Epithelial cell of proximal tubule (primary cell): ENCODE measurements at places on chromosomes 5 and 9.

GRCh38 chr5:2536632-2537377 is 214.7 kb downstream of the IRX2 start:
- no peak for DNase-seq

DNA sequence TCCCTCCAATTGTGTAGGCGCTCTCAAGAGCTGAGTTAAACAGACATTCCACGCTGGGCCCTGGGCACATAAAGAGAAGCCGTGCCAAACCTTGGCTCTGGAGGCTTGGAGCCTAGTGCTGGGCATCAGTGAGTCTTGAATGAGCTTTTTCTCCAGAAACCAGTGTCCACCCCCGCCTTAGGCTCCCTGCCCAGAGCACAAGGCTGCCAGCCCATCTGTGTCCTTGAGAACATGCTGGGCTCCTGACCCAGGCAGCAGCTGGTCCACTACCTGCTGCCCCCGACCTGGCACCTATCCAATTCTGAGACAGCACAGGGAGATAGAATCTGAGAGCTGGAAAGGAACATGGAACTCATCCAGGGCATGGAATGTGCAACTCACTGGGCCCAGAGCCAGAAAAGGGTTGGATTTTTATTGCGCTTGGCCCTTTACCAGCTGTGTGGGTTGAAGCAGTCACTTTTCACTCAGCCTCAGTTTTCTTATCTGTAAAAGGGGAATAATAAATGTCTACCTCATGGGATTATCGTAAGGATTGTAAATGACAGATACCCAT is 92.4 kb upstream of the CPLX2 start:
- DNase-seq, result peak; percentile 9

GRCh38 chr5:131747180-131748105 is 49.4 kb downstream of the FNIP1 start:
- no peak for DNase-seq

GRCh38 chr9:108290839-108291585 is 564.8 kb downstream of the ACTL7B start:
- no peak for DNase-seq

GRCh38 chr5:144072518-144072927 is 97.9 kb downstream of the YIPF5 start:
- DNase-seq, result no peak

GRCh38 chr5:175897285-175897684 is 25.9 kb downstream of the CPLX2 start:
- no peak for DNase-seq

GRCh38 chr9:91942201-91942600 is 7.8 kb downstream of the ROR2 start:
- DNase-seq, result no peak

DNA sequence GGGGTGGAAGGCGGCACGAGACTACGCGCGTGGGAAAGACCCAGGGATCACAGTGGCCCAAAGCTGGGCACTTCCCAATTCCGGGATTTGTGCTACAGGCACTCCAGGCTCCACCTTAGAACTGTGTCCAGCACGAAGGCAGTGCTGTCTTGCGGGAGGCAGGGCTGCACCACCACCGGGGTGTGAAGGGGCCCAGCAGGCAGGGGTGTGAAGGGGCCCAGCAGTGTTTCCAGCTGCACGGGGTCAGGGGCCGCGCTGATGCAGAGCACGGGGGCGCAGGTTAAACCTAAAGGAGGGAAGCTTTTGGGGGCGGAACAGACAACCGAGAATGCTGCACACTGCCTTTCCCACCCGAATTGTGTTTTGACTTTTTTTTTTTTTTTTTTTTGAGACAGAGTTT is 1.1 kb upstream of the PDCD6 start:
- no peak for DNase-seq

DNA sequence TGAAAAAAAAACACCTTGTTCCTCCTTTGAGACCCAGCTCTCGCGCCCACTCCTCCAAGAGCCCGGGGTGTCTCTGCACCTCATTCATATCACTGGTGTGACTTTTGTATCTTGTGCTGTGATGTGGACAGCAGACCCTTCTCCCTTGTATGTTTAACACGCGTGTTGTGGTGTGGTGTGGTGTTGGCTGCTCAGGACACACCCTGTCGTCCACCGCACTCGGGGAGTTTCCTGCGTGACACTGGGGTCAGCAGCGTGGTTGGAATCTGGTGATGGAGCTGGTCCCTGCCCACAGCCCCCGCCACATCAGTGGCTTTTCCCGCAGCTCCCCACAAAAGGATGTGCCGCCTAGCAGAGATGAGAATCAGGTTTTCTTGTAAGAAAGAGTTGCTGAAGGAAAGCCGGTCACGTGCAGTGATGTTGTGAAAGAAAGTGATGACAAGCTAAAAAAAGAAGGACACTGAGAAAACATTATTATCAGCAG is 61.5 kb downstream of the TENT4A start:
- no peak for DNase-seq

DNA sequence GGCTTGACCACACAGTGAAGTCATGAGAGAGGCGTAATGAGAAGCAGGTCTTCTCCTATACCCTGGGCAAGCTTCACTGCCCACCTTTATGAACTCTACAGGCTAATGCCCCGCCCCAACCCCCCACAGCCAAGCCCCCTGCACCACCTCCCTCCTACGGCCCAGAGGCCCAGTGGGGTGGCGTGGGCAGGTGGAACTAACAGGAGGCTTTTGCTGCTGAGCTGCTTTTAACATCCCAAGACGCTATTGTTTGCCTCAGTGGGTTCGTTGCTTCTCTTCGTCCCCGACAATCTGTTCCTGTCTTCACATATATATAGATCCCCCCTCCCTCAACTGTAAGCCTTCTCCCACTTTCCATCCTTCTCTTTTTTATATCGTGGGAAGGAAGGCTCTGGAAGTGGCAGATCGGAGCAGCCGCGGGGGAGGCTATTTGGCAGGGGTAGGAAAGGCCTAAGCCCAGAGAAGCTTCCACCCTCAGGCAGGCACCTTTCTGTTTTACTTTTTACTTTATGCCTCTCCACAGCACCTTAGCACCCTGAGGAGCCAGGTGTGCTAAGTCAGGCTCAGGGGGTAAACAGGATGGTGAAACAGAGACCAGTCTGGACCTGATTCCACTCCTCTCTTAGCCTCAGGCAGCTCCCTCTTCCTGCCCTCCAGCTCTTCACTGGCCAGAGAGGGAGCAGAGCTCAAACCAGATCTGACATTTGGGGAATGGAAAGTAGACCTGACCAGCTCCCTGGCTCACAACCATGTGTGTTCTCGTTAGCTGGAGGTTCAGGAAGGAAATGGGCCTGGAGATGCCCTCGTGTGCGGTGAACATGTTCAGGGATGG is 26.5 kb downstream of the CD74 start:
- no peak for DNase-seq

GRCh38 chr9:130867556-130867955 is 29.1 kb downstream of the QRFP start:
- no peak for DNase-seq
